Bladder microvascular endothelial cell (primary cell): ENCODE measurements at places on chromosomes 5 and 9. TPM values are rescaled to one million over a fixed set of nuclear protein-coding genes. Genes with fewer than 3 reads are reported as not detected.

WDR38 gene
- total RNA-seq, result not detected in 2 replicates

ADAMTS13 gene
- 0.49 and 3.0 TPM in 2 replicates for total RNA-seq

OLFML2A gene
- 0.32 and 2.0 TPM in 2 replicates for total RNA-seq

CLIC3 gene
- not detected in 2 replicates for total RNA-seq

SERINC5 gene
- total RNA-seq, result 5.8 and 16.2 TPM in 2 replicates
